Hematopoietic multipotent progenitor cell (in vitro differentiated cells): ENCODE measurements at places on chromosomes 1 and 21.

- no peak for DNase-seq
Observed at GRCh38 chr1:232059726-232060374, 433.3 kb downstream of the DISC1 start.

DNA sequence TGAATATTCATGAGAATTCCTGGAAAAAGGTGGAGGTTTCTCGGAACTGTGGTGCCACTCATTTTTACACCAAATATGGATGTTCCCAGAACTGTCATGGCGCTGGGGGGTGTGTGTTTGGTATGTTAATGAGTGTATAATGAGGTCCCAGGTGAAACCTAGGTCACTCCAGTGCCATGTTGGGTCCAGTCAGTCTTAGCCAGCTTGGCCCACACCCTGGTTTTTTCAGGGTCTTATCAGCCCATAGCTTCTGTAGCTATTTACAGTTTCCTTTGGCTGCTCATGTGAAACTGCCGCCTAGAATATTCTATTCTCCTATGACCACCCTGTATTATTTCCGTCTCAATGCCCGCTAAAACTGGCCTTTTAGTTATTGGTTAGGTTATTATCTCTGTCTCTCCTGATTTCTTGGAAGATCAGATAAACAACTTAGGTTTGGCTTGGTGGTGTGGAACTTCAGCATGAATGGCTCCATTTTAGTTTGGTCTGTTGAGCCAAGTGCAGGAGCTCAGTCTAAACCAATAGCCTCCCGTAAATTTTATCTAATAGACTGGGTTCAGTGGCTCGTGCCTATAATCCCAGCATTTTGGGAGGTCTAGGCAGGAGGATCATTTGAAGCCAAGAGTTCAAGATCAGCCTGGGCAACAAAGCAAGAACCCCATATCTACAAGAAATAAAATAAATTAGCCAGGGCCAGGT lies 42.1 kb upstream of the EDARADD start:
- no peak for DNase-seq

GRCh38 chr1:222920169-222920568 lies 105.3 kb downstream of the DISP1 start:
- DNase-seq, result no peak

- peak; percentile 31 for DNase-seq
Observed at GRCh38 chr21:34801519-34802132, 132.8 kb downstream of the CLIC6 start.

- DNase-seq, result no peak
Observed at GRCh38 chr1:18766328-18766727, 93.1 kb downstream of the TAS1R2 start.

DNA sequence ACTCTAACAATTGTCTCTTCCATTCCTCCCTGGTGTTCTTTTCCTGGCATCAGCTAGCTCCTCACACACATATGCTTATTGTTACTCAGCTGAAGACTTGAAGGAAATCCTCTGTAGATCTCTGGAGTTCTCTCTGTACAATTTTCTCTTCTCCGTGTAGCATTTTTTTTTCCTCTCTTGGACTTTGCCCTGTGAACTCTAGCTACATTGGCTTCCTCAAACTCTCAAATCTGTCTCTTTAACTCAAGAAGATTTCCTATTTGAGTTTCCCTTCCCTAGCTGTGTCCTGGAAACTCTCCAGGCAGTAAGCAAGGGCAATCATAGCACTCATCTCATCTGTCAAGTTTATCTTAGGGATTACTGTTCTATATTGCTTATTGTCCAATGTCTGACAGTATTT lies 4.3 kb upstream of the MIA3 start:
- no peak for DNase-seq

DNA sequence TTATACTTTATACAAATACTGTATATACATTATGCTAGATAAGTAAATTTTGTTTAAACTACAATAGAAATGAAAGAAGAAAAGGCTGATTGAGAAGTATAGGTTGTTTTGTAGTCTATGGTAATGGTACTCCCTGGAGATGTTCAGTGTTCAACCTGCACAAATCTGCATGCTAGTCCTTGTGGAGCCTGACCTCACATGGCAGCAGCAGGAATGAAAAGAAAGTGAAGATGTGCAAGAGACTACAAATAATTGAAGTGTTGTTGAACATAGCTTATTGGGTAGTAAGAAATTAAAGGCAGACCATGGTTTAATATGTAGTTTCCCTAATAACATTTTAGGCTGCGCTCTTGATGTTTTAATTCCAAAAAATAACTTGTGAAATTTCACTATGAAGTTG lies 201.2 kb downstream of the TGFB2 start:
- DNase-seq, result no peak

GRCh38 chr1:234373959-234374254 lies 651 bp downstream of the COA6 start:
- no peak for DNase-seq

DNA sequence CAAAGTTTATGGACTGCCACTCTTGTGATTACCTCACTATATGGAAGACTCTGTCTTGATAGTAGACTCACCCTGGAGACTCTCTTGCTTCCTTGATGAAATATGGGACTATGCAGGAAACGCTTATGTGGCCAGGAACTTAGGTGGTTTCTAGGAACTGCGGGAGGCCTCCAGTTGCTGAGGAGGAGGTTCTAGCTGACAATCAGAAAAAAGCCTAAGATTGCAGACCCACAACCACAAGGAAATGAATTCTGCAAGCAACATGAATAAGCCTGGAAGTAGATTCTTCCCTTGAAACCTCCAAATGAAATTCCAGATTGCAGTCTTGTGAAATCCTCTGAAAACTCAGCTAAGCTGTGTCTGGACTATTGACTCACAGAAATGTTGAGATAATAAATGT lies 88.9 kb upstream of the COL11A1 start:
- DNase-seq, result no peak

- DNase-seq, result no peak
Observed at GRCh38 chr21:45735259-45736000, 91.9 kb downstream of the PCBP3 start.

- no peak for DNase-seq
Observed at GRCh38 chr1:74652711-74653139, 20.9 kb downstream of the ERICH3 start.

DNA sequence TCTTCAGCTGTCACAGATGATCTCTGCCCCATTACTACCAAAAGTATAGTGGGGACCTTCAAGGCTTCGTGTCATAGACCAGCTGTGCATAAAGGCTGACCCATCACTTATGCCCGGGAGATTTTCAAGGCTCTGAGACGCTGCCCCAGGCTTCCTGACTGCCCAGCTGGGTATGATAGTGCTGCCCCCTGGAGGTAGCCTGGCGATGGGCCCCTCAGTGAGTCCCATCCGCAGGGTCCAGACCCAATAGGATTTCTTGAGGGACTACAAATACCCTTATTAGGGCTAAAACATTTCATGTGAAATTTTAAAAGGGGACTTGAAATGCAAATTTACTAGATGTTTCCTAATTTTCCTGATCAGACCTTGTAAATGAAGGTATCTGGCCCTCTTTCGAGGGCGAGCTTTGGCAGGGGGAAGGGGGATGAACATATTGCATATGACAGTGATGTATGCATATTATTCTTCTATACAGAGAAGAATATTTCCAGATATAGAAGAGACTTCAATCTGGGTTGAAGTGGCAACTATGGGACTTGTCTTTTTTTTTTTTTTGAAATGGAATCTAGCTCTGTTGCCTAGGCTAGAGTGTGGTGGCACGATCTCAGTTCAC lies 11.7 kb upstream of the FCMR start:
- peak; percentile 58 for DNase-seq

- DNase-seq, result no peak
Observed at GRCh38 chr1:7594002-7594713, 176.9 kb upstream of the VAMP3 start.

DNA sequence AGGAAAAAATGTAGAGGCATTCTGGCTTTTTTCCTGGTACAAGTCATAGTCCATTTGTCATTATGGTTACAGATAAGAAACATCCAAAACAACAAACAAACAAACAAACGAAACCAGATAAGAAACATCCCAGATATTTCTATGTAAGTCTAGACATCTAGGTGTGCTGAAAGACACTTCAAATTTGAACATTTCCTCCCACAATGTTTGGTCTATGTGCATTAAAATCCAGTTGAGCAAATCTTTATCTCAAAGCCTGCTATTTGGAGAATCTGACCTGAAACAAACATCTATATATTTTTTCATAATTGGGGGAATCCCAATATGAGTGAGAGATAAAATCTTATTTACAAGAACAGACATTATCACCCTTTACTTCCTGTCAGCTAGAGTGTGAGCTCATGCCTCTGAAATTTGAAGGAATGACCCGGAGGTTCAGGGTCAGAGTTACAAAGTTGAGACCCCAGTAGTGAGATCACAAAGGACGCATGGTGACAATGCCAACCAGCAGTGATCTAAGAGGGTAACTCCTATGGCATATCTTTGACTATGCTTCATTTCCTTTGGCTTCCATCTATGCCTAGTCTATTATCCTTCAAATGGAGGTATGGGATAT lies 182.9 kb upstream of the ATP1B1 start:
- DNase-seq, result no peak

DNA sequence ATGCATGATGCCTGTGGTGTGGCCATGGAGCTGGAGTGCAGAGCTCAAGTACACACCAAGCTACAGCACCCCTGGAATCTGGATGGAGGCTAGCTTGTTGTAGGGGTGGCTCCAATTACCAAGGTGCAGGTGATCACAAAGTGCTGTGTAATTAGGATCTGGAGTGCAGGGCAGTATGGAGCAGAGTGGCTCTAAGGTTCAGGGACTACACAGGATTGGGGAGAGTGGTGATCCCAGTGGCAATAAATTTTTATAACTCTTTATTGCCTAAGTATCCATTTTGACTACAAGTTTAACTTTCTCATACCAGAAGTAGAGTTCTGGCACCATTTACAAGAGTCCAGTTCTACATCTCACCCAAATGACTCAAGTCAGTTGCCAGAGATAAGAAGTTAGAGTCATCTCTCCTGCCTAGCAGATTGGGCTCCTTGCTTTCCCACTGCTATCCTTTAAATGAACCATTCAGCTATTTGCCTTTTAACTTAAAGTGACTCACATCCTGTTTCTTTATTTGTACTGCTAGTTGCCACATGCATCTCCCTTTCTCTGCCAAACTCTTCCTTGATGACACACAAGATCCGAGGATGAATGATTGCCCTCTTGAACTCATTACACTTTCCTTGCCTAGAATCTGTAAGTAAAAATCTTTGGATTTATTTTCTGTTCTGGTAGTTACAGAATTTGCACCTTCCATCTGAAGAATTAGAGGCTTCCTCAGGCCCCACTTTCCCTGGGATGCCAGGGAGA lies 427.2 kb downstream of the KCNT2 start:
- DNase-seq, result no peak

DNA sequence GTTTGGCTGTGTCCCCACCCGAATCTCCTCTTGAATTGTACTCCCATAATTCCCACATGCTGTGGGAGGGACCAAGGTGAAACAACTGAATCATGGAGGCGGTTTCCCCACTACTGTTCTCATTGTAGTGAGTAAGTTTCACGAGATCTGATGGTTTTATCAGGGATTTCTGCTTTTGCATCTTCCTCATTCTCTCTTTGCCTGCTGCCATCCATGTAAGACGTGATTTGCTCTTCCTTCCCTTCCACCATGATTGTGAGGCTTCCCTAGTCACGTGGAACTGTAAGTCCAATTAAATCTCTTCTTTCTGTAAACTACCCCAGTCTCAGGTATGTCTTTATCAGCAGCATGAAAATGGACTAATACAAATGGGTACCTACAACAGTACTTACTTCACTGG lies 73.5 kb downstream of the PIK3R3 start:
- DNase-seq, result no peak

DNA sequence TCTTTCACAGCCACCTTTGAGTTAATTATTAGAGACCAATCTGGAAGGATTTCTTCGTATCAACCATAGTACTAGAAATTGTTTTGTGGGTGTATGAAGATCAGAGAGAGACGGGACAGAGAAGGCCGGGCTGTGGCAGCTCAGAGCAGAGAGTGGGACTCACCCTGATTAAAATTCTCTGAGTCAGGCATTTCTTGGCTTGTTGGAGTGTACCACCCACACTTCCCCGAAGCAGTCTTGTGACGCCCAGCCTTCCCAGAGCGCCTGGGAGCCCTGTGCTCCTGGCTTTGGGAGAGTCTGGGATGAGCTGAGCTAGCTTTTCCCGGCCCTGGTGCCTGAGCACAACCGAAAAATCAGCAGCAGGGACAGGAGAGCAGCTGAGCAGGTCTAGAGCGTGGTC lies 19.4 kb downstream of the PLEKHM2 start:
- DNase-seq, result no peak

- DNase-seq, result no peak
Observed at GRCh38 chr1:77882411-77882810, 6.0 kb upstream of the NEXN start.

DNA sequence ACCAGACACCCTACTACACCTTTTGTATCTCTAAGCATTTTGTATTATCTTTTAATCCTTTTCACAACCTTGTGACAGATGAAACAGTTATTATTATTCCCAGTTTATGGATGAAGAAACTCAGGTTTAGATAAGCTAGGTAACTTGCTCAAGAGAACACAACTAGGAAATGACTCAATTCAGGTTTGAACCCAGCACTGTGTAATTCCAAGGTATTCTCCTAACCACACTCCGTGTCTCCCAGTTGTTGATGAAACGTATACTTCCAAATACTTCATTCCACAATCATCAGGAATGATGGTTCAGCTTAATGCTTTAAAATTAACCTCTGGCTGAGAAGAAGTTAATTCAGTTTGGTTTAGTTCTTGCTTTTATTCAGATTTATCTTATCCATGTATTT lies 51.7 kb upstream of the MRPS6 start:
- DNase-seq, result no peak

DNA sequence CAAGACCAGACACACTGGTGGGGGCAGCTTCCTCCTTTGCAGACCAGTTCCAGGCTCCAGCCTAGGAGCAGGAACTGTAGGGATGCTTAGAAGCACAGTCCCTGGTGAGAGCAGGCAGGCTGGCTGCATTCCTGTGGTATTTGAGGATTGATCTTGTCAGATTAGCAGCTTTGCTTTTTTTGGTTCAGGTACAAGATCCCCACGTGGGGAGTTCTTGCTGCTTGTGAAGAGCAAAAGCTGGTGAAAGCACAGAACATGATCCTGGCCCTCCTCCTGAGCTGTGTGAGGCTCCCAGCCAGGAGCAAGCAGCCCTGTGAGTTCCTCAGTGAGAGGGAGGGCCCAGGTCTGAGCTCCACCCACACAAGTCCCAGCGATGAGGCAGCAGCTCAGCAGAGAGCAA lies 75.3 kb upstream of the ARTN start:
- DNase-seq, result no peak

- DNase-seq, result no peak
Observed at GRCh38 chr1:66679140-66679539, 73.1 kb upstream of the DYNLT5 start.

DNA sequence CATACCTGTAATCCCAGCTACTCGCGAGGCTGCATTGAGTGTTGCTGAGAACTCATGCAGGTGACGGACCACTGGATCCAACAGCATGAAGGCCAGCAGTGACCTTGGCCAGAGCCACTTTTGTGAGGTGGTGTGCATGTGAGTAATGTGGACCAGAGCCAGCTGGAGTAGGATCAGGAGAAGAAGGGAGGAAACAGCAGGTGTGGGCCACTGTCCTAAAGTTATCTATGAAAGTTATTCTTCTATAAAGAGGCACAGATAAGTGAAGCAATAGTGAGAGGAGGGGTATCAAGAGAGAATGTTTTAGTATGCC lies 47.8 kb downstream of the TCP10L start:
- DNase-seq, result no peak
